ENCODE measurements at places on chromosomes 16 and 17.
A peak's percentile ranks its signal among the peaks of the same experiment; 100 is the strongest.

GRCh38 chr17:76050538-76051467 lies 21.5 kb downstream of the SRP68 start:
- DNase-seq = no peak

DNA sequence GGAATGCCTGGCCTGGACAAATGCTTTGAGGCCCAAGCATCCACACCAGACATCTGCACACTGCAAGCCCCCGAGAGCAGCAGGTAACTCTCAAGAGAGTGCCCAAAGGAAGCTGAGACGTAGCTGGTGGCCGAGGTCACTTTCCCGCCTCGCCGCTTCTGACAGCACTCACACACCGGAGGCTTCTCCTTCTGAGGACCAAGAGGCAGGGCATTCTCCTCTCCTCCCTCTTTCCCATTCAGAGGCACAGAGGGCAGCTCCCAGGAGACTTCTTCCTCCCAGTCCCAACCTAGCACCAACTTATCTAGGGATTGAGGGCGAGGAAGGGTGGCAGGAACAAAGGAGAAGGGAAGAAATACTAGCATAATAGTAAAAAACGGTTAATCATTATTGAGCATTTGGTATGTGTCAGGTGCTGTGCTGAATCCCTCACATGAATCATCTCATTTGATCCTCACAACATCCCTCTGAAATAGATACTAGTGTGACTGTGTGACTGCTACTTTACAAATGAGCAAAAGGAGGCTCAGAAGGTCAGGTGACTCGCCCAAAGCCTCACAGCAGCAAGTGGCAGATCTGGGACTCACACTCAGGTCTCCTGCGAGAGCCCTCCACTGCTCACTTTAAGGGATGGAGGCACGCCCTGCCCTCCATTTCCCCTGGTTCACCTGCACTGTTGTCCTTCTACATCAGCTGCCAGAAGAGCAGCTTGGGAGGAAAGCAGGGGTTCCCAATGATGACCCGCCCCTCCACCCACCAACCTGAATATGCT lies 41.8 kb downstream of the MYO18A start:
- DNase-seq = peak; percentile 47

GRCh38 chr16:35797811-35798210 lies 2338.4 kb downstream of the TP53TG3F start:
- no peak for DNase-seq

- DNase-seq = no peak
Measured at GRCh38 chr16:6573577-6573976, 759.1 kb upstream of the RBFOX1 start.

DNA sequence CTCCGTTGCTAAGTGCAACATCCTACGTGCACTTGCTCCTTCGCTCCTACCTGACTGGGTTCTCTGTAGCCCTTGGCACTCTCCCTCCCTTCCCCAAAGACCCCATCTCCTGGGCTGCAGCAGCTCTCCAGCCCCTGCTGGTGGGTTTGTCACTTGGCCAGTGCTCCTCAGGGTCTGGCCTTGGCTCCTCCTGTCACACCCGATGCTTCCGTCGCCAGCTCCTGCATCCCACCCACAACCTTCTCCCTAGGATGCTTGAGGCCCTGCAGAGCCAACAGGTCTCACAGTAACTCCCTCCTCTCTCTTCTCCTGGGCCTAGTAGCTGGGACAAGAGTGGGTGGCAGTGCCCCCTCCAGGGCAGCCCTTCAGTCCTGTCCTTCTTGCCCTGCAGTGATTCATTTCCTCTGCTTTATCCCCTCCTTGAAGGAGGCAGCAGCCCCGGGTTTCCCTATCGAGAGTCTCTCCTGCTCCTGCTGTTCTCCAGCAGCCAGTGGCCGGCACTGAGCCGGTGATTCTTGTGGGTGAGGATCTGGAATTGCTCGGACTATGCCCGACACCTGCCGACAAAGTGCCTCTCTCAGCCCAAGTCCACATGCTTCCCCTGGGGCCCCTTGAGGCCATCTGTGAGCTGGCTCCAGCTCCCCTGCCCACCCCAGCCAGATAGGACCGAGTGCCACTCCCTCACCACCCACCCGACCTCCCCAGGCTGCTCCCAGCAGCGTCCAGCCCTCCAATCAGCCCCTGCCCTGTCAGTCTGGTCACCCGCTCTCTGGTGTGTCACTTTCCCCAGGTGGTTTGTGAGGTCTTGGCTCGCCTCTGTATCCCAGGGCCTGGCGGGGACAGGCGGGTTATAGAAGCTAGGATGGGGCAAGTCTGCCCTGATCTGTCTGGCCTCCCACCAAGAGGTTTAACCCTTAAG lies 3.8 kb downstream of the LITAFD start:
- DNase-seq = peak; percentile 70

DNA sequence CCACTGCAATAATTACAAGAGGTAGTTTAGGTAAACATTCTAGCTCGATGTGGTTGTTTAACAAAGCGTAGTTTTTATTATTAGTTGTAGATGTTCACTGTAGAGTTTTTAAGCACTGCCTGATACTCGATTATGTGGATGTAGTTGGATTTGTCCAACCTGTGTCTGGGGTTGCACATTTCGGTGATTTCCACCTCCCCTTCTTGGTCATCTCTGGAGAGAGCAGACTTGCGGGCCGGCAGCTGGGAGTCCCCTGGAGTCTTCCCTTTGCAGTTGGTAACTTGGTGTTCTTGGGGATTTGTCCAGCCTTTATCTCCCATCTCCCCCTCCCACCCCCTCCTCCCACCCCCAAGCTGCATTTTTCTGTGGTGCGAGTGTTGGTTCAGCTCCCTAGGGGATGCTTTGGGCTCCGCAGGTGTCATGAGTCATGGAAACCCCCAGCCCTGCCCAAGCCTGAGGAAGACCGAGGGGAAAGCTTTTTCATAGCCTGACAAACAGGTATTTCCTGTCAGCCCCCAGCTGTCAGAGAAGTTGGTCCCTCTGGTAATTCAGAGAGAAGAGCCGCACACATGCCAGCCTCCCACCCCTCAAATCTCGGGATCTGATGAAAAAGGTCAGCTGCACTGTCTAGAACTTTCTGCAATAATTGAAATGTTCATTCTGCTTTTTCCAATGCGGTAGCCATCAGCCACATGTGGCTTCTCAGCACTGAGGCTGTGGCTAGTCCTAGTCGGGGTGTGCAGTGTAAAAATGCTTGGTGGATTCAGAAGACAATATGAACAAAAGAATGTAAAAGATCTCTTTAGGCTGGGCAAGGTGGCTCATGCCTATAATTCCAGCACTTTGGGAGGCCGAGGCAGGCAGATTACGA lies 50.3 kb downstream of the KSR1 start:
- peak; percentile 9 for DNase-seq

DNA sequence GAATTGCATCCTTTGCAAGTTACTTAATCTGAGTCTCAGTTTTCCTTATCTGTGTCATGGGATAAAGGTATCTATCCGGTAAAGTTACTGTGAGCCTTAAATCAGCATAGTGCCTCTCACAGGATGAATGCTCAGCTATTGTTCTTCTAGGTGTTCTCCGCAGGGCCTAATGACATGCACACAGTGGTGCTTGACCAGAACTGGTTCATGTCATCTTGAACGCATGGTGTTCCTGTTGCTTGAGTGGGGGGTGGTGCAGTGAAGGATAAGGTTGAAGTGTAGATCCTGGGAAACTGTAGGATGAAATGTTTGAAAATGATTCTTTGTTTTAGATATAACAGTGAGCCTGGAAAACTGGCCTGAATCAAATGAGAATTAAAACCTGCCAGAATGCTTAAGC lies 4.0 kb downstream of the KRT40 start:
- DNase-seq = no peak

DNA sequence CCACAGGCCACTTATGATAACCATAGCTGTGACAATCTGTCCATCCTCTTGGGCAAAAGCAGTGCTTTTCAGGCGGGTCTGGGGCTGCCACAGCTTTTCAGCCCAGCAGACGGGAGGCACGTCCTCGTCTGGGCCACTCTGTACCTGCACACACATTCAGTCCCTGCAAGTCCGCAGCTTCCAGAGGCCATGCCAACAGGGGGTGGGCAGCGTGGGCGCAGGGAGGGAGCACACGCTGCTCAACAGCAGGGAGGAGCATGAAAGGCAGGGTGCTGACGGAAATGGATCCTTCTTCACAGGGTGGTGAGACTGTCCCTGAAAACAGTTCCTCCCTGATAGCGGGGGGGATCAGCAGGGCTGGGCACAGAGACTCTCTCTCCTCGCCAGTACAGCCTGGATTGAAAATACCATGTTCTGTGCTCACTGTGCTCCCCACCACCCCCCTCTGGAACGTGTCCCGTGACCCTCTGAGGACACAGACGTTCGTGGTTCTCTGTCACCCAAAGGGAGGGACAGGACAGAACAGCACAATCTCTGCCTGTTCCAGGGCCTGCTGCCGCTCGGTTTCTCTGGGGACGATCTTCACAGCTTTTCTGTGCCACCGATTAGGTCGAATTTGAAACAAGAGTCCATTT lies 41.7 kb downstream of the PEMT start:
- DNase-seq = no peak

DNA sequence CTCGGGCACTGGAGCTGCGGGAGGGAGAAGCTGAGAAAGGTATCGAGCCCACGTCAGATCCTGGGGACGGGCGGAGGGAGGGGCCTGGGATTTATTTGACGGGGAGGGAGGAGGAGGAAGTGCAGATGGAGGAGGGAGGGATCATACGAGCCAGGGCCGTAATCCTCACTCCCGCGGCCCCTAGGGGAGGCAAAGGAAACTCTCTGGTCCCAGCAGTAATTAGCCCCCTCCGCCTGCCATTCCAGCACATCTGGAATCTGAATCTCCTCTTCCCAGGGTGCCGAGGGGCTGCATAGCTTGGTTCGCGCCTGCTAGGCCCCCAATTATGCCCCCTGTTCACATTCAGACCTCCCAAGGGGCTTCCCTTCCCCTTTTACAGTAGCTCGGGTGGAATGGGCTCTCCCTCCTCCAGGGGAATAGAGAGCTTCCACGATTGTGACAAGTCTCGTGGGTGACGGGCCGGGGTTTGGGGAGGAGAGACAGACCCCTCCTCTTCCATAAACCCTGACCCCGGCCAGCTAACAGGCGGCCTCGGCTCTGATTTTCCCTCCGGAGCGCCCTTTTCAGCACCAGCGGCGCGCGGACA lies at the start of gene SEZ6L2:
Gene SEZ6L2 (minus strand): TSS at position 35 of the 586 bp plus-strand sequence. CDS start 531 bp downstream, outside the sequence.
- DNase-seq = peak; percentile 96

GRCh38 chr16:81478876-81479511 lies 34.4 kb downstream of the CMIP start:
- DNase-seq = no peak

GRCh38 chr16:21620592-21620991 lies 21.2 kb downstream of the METTL9 start:
- no peak for DNase-seq

GRCh38 chr16:566475-567372 lies at the start of gene NHLRC4:
TSS of gene NHLRC4 (plus strand) at chr16:567005. CDS start at chr16:568048, 1,043 bp downstream.
- peak; percentile 61 for DNase-seq

DNA sequence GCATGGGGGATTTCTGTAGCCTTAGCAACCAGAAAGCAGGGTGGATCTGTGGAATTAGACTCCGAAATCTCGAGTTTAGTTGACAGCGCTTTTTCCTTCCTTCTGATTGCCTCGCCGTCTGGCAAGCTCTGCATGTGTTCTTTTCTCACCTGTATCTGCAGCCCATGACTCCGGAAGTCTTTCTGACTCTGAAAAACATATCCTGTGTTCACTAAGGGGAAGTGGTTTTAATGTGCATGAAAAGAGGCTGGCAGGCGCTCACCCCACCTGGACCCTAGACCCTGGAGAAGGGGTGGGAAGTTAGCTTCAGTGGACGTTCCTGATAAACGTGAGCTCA lies 158.5 kb downstream of the RPTOR start:
- DNase-seq = no peak
